D721Med (cell line): ENCODE measurements at places on chromosomes 5 and 9.

- DNase-seq, result no peak
These were observed 16.1 kb downstream of the SNX18 start for GRCh38 chr5:54533541-54534190.

DNA sequence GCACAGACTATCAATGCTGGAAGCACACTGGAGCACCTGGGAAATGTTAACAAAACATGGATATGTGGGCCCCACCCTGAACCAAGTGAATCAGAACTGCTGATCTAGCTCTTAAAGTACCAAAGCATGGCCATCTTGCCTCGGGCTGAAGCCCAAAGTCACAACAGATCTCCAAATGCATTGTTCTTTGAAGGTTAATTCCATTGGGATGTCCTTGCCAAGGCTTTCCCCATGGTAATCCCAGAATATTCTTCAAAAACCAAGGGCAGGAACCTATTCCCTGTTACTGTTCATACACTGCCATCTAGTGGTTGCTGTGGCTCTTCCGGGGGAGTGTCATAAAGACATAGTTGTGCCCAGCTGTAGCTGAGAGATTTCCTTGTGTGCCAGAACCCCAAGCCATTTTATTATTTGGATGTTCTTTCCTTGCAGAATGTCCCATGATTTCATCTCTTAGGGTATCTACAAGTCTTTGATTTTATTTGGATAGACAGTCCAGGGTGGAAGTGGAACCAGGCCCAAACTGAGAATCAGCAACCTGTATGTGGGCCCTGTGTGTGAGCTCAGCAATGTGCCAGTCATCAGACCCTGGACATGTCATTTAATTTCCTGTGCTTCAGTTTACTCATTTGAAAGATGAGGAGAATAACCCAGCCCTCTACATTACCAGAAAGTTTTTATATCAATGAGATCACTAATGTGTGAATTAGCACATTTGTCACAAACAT lies 290.0 kb downstream of the ACTL7B start:
- peak; percentile 18 for DNase-seq

DNA sequence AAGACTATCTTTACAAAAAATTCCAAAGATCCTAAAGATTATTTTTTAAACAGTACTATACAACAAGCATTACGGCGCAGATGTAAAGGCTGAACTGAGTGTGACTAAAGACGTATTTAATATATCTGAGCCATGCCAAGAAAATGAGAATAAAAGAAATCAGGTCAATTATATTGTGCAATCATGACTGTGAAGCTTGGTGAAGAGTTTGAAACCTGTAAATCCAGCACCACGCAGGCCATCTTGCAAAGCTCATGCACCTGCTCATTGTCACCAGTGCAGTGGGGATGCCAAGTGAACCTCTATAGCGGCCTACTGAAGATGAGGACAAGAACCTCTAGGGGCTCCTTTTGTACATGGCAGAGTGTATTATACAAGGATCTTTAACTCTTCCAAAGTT lies 89.0 kb downstream of the ANKH start:
- DNase-seq, result no peak

- no peak for DNase-seq
These were observed 3.7 kb upstream of the SVEP1 start for GRCh38 chr9:110583237-110583636.

GRCh38 chr5:159951387-159951786 lies 35.1 kb downstream of the ADRA1B start:
- no peak for DNase-seq

DNA sequence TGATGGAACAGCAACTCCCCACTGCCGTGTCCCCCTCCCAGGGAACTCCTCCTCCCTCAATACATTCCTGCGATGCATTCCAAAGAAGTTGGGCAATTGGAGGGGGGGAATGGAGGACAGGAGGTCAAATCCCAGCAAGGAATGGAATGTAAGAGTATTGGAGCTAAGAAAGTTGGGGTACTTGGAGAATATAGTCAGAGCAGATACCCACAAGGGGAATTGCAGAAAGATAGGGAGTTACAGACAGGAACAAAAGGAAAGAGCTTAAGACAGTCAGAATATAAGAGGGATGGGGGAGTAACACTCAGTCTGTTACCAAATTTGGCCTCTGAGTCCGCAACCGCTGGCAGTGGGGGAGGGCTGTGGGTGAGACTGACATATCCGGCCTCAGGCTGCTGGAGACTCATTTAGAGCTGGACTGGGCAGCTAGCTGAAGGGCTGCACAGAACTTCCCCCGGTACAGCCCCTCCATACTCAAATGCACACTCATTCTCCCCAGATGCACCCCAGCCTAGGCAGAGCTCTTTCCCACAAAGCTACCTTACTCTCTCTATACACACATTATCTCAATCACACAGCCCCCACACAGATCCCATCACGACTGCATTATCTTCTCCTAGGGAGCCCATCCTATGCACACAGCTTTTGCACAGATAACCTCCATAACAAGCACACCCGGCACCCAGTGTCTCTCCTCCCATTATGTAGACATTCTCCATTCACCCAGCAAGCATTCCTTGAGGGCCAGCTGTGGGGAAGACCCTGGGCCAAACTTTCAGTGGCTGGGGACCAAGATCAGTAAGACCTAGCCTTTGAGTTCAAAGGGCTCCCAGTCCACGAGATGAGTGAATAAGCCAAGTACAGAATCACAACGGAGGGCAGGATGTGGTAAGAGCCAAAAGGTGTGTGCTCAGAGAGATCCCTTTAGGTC lies 3.7 kb downstream of the TLN1 start:
- no peak for DNase-seq

GRCh38 chr5:15558240-15558639 lies 58.3 kb downstream of the FBXL7 start:
- DNase-seq, result no peak

DNA sequence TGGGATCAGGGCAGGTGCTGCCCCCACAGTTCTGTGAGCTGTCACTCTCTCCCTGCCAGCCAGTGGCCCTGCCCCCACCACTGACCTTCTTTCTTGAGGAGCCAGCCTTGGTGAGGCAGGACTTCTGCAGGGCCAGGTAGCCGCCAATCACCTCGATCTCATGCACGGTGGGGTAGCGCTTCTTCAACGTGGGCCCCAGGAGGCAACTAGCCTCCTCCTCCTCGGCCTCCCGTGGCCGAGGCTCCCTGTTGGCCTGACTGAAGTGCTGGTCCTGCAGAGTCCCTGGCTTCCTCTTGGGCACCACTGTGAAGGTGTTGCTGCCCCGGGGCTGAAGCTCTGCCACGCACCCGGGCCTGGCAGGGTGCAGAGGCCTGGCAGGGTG lies 1.6 kb downstream of the TPRN start:
- DNase-seq, result no peak

GRCh38 chr9:119175581-119175980 lies 193.7 kb downstream of the BRINP1 start:
- DNase-seq, result no peak

GRCh38 chr9:98142182-98142907 lies 23.3 kb upstream of the TRIM14 start:
- no peak for DNase-seq

DNA sequence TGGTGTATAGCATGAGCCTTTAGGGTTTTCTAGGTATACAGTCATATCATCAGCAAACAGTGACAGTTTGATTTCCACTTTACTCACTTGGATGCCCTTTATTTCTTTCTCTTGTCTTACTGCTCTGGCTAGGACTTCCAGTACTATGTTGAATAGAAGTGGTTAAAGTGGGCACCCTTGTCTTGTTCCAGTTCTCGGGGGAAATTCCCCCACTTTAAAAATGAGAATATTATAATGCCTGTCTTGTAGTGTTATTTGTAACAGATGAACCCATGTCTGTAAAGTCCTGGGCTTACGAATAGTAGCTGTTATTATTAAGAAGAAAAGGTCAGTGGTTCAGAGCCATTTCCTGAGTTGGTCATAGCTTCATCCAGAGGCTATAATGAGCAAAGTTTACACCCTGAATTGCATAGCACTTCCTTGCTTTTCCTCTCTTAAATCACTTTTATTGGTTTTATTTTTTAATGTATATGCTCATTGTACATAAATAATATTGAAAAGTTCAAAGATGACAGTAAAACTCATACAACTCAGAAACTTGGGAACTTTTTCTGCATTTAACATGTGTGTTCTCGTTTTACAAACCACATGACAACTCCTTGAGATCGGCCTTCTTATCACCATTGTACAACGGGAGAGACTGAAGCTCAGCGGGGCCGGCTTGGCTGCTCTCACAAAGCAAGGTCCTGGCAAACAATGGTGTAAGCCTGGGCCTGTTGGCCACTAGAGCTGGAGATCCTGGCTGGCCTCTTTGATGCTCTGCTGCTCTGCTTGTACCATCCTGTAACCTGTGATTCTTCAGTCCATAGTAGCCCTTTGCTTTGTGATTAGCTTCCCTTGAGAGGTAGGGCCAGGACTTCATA lies 85.2 kb downstream of the CYFIP2 start:
- DNase-seq, result no peak

GRCh38 chr9:121837113-121837961 lies 185.9 kb downstream of the DAB2IP start:
- DNase-seq, result no peak

DNA sequence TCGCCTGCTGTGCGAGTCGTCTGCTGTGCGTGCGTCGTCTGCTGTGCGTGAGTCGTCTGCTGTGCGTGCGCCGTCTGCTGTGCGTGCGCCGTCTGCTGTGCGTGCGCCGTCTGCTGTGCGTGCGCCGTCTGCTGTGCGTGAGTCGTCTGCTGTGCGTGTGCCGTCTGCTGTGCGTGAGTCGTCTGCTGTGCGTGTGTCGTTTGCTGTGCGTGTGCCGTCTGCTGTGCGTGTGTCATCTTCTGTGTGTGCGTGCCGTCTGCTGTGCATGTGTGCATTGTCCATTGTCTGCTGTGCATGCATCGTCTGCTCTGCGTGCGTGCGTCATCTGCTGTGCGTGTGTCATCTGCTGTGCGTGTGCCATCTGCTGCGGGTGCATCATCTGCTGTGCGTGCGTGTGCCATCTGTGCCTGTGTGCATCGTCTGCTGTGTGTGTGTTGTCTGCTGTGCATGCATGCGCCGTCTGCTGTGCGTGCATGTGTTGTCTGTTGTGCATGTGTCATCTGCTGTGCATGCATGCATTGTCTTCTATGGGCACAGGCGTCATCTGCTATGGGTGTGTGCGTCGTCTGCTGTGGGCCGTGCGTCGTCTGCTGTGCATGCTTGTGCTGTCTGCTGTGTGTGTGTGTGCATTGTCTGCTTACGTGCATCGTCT lies 68.6 kb upstream of the IRX4 start:
- no peak for DNase-seq

- no peak for DNase-seq
These were observed 109.3 kb downstream of the UGCG start for GRCh38 chr9:112005939-112006338.

DNA sequence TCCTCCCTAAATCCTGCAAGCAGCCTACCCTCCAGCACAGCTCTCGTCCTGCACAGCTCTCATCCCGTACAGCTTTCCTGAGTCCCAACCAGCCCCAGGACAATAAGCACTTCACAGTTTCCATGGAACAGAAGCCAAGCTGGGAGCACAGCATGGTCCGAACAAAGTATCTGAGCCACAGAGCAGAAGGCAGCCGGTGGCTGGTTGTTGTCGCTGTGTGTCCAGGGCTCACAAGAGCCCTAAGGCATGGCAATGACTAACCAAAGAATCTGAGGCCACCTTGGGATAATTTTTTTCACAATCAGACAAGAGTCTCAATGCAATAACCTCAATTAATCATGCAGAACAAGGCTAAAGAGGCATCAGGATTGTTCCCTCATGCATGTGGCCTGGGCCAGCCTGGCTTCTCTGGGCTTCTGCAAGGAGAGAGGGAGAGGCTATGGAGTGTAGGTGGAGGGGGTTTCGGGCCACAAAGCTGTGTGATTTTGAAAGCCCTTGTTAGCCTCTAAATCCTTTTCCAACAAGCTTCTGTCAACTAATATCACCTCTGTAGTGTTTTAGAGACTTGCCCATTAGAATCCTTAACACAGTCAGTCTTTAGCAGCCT lies 323.4 kb downstream of the PIK3R1 start:
- no peak for DNase-seq

DNA sequence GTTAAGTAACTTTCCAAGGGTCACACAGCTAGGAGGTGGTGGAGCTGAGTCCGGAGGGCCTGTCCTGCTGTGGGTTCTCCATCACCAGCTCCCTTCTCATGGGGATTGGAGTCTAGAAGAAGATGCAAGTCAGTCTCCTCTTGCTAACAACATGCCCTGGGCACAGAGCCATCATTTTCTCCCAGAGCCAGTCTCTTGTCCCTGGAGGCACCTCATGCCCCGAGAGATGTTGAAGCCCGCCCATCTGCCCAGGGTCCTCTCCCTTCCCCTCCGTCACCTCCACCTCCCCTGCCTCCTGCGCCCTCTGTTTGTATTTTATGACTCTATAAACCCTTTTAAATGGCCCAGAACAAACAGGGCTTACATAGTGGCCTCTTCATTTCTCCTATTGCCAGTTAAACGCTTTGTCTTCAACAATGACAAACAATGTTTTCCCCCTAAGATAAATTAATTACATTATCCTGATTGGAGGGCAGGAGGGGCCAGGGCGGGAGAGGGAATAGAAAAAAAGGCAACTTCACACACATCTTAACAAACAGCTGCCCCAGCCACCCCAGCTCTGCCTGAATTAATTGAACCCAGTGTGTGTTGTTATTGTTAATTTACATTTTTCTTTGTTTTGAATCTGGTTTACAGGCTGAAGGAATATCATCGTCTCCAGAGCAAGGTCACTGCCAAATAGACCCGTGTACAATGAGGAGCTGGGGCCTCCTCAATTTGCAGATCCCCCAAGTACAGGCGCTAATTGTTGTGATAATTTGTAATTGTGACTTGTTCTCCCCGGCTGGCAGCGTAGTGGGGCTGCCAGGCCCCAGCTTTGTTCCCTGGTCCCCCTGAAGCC lies 55.8 kb downstream of the ASS1 start:
- DNase-seq, result no peak

- DNase-seq, result no peak
These were observed 13.4 kb downstream of the ADAM19 start for GRCh38 chr5:157562111-157562581.

DNA sequence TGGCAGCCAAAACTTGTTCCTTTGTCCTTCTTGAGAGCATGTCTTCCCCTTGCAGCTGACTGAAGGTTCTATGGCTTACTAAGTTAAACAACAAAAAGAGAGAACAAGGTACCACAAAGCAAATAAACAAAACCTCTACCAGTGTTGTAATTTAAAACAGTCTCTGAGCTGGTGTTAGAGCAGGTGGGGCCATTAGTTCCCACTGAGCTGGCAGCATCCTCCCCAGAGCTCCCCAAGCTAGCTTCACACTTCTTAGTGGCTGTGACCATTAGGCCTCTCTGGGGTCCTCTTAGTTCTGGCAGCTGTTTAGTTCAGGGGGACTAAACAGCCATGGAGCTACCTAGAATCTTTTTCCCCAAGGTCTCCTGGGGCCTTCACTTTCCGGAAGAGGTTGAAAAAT lies 128.6 kb upstream of the ELL2 start:
- DNase-seq, result no peak
